ENCODE measurements at places on chromosomes 4 and X.

GRCh38 chr4:35697210-35697736, 547.0 kb downstream of the ARAP2 start:
- no peak for DNase-seq

DNA sequence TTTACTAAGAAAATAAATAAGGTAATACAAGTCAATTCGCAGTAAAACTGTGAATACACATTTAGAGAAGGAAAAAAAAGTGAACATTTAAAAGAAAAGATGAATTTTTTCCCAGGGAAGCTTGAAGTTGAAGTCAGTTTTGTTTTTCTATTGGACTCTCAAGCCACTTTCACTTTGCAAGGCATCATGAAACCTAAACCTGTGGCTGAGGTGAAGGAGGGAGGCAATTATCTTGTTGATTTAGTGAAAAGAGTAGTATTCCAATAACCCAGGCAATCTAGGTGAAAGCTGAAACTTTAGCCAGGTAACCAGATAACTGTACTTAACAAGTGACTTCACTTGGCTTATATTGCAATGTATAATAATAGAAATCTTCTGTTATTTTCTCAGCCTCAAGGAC, 138.6 kb downstream of the HDX start:
- DNase-seq = no peak

GRCh38 chrX:39782276-39782675, 315.5 kb downstream of the BCOR start:
- DNase-seq = no peak

DNA sequence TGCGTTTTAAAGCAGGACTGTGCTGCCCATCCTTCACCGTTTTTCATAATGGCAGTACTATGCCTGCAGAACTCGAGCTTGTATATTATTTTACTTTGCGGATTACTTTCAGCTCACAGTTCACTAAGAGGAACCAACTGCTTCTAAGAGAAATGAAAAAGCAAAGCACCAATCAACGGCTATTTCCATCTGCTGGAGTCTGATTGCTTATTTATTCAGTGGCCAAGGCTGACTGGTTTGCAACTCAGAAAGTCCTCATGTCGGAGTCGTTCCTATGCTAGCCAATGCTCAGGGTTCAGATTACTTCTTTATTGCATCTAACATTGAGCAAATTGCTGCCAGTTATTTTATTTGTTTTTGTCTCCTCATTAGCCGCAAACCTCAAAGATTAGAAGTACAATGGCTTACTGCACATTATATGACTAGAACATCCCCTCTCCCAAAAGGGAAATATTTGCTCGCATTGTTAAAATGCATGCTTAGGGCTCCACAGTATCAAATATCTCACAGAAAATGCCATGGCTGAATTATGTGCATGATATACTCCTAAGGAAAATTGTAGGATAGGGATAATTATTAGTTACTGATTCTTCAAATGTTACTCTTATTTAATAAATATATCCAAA, 1628.2 kb upstream of the ADGRL3 start:
- DNase-seq = no peak

DNA sequence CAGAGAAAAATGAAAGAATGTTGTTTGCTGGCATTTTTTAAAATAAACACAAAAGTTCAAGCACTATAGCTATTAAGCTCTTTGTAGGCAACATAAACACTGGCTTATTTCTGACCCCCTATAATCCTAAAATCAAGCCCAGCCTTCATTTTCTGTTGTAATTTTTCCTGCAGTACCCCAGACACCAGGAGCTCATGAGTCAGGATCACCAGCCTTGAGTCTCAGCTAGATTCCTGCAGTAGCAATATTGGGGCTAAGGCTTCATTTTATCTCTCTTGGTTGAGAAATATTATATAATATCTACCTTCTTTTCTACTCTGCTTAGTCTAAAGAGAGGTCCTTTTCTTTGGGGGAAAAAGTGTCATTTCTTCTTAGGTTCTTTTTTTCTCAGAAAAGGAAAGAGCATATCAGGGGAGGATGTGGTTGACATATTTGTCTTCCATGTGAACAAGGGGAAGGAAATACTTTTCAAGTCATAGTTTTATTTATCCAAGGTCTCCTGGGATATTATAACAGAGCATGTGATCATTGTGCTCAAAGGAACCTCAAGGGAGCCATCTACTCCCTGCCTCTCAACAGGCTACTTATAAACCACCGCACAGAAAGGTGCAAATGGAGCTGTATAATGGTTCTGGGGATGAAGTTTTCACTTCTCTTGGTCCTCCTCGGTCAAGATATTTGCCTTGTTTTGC, 678.3 kb upstream of the NR3C2 start:
- DNase-seq = no peak

DNA sequence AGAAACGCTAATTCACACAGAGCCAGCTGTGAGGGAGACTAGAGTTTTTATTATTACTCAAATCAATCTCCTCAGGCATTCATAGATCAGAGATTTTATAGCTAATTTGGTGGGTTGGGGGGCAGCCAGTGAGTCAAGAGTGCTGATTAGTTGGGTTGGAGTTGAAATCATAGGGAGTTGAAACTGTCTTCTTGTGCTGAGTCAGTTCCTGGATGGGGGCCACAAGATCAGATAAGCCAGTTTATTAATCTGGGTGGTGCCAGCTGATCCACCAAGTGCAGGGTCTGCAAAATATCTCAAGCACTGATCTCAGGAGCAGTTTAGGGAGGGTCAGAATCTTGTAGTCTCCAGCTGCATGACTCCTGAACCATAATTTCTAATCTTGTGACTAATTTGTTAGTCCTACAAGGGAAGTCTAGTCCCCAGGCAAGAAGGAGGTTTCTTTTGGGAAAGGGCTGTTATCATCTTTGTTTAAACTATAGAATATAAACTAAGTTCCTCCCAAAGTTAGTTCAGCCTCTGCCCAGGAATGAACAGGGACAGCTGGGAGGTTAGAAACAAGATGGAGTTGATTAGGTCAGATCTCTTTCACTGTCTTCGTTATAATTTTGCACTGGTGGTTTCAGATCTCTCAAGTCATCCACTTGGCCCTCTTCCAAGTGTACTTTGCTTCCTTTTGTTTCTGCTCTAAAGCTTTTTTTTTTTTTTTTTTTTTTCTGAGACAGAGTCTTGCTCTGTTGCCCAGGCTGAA, 5.4 kb upstream of the NAA11 start:
- DNase-seq = no peak

- no peak for DNase-seq
Measured at GRCh38 chr4:26108054-26108453, 194.0 kb downstream of the SMIM20 start.

- no peak for DNase-seq
Measured at GRCh38 chr4:88775026-88775425, 77.4 kb upstream of the NAP1L5 start.

DNA sequence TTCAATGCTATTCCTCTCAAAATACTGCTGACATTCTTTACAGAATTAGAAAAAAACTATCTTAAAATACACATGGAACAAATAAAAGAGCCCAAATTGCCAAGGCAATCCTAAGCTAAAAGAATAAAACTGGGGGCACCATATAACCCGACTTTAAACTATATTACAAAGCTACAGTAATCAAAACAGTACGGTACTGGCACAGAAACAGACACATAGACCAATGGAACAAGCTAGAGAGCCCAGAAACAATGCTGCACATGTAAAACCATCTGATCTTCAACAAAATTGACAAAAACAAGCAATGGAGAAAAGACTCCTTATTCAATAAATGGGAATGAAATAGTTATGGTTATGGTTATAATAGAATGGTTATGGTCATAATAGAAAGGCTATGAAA, 482.6 kb downstream of the IDS start:
- DNase-seq = no peak

GRCh38 chrX:65690057-65690855, 22.8 kb downstream of the MSN start:
- no peak for DNase-seq

GRCh38 chr4:183471946-183472708, 27.7 kb downstream of the CDKN2AIP start:
- peak; percentile 70 for DNase-seq

- no peak for DNase-seq
Measured at GRCh38 chr4:8768357-8768999, 103.2 kb downstream of the HMX1 start.

DNA sequence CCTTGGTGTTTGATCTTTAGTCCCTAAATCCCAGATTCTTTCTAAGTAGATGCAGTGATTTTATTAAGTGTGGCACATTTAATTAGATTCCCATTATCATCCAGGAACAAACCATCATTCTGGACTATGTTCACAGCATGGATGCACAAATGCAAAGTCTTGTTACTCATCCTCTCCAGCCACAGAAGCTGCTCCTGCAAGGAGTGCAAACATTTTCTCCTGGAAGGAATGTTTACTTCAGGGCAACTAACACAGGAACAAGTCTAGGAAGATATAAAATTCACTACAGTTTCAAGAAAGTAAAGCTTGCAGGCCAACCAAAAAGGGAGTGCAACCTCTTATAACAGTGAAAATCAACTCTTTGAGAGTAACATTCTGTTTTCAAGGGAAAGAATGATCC, 106.0 kb downstream of the IQCM start:
- no peak for DNase-seq

DNA sequence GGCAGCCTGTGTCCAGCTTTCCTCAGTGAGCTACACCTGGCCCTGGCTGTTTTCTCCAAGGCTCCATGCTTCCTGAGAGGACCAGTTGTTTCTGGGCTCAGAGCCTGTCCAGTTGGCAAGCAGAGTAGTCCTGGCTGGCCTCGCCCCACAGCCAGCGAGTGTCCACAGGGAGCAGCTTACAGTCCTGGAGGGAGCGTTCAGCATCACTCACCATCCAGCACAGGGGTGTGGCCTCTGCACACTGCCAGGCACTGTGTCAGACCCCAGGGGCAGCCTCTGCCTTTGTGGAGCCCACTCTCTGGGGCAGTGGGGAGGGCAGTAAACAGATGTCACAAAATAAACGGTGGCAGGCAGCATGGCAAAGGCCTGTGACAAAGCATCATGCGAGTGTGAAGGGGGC, 23.9 kb downstream of the EVC start:
- DNase-seq = no peak
